ENCODE measurements at places on chromosomes 16 and 17.

- no peak for DNase-seq
These were observed 5.9 kb upstream of the HOXB13 start for GRCh38 chr17:48734333-48735061.

DNA sequence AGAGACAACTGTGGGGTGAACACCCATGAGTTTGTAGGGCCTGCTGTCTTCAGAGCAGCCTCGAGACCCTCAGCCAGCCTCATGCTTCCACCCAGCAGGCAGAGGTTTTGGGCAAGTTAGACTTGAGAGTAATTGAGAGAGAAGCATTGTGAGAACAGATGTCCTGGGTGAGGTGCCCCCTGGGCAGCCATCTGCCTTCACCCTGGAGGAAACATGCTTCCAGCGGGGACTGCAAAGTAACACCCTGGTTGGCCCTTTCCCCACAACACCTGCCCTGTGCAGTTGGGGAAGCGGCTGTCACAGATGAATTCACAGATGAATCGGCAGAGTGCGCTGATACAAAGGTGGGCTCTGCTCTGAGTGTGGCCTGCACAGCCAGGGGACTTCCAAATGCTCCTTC, 23.4 kb downstream of the ATPAF2 start:
- DNase-seq = peak; percentile 98

GRCh38 chr16:51440131-51440889, 289.2 kb upstream of the SALL1 start:
- DNase-seq = no peak

DNA sequence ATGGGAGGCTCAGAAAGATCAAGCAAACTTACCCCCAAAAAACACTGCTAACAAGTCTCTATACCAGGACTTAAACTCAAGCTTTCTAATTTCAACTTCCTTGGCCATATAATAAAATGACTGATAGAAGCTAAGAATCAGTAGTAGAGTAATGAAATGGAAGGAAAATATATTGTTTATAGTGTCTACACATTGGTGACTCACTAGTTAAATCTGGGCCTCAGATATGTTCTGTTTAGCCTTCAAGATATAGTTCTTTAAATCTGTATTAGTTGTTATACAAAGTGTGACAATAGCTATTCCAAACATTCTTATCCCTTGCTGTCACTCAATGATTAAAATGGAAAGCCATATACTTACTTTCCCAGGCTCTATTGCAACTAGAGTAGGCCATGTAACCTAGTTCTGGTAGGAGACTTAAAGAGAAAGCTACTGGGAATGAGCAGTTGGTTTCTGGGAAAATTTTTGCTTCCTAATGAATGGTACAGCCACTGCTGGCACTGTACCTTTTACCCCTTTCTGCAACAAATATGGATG, 18.3 kb downstream of the SSH2 start:
- DNase-seq = no peak

DNA sequence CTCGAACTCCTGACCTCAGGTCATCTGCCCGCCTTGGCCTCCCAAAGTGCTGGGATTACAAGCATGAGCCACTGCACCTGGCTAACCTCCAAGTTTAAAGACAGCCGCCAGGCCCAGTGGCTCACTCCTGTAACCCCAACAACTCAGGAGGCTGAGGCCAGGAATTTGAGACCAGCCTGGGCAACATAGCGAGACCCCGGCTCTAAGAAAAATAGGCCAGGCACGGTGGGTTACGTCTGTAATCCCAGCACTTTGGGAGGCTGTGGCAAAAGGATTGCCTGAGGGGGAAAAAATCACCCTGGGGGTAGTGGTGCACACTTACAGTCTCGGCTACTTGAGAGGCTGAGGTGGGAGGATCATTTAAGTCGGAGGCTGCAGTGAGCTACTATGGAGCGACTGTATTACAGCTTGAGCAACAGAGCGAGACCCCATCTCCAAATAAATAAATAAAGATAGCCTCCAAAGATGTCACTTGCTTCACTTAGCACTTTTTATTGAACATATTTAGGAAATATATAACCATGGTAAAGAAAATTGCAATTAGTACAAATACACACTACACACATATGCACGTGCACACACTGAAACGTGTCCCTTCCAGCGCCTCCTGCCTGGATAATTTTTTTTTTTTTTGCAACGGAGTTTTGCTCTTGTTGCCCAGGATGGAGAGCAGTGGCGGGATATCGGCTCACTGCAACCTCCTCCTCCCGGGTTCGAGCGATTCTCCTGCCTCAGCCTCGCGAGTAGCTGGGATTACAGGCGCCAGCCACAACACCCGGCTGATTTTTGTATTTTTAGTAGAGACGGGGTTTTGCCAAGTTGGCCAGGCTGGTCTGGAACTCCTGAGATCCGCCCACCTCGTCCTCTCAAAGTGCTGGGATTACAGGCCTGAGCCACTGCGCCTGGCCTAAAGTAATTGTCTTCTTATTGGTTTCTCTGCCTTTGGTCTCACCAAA, 1.4 kb upstream of the BCKDK start:
- DNase-seq = no peak

- DNase-seq = peak; percentile 85
These were observed at the start of gene IRX3 for GRCh38 chr16:54286366-54287130. Gene IRX3, minus strand, starts transcription at chr16:54286787. Its CDS starts 737 bp downstream, at chr16:54286050.

DNA sequence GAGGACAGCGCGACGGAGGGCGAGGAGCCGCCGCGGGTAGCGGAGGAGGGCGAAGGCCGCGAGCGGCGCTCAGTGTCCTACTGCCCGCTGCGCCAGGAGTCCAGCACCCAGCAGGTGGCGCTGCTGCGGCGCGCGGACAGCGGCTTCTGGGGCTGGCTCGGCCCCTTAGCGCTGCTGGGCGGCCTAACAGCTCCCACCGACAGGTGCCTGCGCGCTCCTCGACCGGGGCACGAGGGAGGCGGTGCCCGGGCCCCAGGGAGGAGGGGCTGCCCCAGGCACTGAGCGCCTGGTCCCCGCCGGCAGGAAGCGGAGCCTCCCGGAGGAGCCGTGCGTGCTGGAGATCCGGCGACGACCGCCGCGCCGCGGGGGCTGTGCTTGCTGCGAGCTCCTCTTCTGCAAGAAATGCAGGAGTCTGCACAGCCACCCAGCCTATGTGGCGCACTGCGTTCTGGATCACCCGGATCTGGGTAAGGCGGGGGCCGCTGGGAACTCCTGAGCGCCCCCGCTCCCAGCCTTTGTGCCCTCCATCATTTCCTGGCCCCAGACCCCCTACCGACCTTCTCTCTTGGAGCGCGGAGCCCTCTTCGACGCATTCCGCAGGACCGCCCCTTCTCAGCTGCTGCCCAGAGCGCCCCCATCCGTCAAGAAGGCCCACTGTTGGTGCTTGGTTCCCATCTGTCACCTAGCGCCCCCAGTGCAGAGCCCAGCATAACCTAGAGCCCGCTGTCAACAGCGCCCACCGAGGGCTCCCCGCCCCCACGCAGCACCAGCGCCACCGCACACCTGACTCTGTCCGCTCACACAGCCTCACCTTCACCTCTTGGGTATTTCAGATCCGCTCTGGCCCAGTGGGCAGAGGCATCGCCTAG, 3.7 kb downstream of the C17orf50 start:
- peak; percentile 89 for DNase-seq

DNA sequence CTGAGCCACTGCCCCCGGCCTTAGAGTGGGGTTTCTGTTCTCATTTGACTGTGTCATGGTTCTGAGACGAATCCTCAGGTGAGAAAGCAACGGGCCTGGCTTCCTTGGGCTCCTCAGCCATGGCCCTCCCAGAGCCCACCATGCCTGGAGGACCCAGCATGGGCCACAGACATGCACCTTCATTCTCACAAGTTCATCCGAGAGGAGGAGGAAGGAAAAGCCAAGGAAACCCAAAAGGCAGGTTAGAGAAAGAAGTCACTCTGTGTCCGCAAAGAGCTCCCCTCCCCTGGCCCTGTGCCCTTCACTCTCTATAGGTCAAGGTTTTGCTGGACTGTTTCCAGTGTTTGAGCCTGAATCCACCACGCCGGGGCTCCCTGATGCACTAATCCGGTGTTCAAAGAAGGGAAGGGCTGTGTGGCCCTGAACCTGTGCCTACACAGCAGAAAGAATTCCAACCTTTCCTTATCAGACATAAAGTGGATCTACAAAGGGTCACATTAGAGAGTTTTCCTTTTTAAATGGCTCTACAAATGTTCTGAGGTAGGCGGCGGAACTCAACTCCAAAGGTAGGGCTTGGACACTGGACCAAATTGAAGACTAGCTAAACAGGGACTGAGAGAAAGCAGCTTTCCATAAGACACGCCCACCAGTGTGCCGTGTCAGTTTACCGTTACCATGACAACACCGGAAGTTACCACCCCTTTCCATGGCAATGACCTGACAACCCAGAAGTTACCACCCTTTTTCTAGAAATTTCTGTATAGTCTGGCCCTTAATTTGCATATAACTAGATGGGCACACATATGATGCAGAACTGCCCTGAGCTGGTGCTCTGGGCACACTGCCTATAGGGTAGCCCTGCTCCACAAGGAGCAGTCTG, 15.9 kb upstream of the PECAM1 start:
- DNase-seq = no peak

DNA sequence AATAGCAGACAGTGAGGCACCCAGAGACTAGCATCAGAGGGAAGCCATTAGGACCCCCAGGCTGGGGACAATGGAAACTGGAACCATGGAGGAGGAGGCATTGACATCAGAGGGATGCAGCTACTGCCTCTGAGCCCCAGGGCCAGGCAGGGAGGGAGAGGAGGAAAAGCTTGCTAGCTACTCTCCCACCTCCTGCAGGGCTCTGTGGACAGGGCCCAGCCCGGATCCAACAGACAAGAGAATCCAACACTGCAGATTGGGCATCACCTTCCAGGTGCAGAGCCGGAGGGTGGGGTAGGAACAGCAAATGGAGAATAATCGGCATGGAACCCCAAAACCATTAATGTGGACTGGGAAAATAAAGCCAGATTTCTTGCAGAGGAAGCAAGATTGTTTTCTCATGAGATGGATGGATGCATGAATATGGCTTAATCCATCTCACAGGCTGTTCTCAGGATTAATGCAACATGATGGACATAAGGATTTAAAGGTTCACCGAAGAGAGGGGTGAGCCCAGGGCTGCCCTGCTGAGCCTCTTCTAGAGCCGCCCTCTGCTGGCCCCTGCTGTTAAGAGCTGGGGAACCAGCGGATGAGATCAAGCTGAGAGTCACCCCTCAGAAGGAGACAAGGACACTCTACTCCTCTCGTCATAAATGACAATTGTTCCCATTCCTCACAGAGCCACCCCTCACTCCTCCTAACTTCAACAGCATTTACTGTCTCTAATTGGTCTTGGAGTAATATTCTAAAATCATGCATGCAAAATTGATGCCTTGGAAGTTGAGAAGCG, 48.8 kb downstream of the DNAH3 start:
- no peak for DNase-seq

DNA sequence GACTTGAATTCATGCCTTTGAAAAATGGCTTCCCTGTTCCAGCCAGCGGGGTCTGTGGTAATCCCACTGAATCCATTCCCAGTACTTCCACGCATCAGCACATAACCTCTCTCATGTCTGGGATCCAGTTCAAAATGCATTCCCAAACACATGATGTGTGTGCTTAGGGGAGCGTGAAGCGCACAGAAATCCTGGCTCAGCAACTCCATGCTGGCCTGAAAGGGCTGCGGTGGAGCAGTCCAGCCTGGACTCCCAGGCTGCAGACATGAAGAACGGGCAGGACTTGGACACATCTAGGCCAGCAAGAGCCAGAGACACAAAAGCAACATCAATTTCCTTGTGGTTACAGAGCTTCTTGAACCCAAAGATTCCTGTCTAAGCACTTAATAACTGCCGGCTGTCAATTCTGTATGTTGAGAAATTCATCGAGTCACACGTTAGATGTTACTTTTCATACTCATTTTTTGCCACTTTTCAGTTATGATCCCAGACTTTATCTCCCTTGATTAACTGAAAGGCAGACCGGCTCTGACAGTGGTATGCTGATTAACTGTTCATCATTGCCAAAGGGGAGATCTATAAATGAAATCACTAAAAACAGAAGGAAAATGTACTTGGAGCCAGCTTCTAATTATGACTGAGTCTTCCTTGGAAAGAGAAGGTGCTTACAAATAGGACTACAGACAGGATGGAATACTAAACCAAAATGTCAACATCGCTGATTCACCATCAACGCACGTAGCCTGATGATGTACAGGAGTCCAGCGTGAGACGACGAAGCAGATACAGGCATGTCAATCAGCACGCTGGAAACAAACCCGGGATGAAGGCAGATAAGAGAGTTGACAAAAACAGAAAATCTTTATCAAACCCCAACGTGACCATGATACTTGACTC, 23.0 kb downstream of the NSMCE1 start:
- no peak for DNase-seq

DNA sequence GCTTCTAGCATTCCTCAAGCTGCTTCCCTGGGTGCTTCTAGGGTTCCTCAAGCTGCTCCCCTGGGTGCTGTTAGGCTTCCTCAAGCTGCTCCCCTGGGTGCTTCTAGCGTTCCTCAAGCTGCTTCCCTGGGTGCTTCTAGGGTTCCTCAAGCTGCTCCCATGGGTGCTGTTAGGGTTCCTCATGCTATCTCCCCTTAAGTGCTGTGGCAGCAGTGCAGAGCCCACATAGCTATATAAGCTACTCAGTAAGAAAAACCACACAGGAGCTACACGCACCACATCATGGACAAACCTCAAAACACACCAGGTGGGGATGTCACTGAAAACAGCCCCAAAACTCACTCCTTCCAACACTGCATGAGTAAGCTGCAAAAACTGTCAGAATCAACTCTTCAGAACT, 35.2 kb downstream of the ANKRD11 start:
- no peak for DNase-seq

DNA sequence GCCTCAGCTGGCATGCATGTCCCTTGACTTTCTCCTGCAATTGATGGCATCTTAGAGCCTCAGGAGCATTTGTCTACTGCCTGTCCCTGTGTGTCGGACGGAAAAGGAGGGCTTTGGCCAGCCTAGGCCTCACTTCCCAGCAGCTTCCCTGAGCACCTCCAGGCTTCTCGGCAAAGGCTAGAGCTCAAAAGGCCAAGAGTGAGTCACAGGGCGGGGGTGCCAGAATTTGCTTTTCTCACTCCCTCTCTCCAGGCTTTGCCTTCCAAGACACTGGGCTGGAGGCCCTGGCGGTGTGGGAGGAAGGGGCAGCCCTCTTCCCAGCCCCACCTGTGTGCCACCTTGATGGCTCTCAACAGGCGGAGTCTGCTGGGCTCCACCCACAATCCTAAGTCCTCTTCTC, 107.3 kb upstream of the MAF start:
- no peak for DNase-seq

GRCh38 chr16:55261301-55261700, 62.7 kb upstream of the IRX6 start:
- no peak for DNase-seq

DNA sequence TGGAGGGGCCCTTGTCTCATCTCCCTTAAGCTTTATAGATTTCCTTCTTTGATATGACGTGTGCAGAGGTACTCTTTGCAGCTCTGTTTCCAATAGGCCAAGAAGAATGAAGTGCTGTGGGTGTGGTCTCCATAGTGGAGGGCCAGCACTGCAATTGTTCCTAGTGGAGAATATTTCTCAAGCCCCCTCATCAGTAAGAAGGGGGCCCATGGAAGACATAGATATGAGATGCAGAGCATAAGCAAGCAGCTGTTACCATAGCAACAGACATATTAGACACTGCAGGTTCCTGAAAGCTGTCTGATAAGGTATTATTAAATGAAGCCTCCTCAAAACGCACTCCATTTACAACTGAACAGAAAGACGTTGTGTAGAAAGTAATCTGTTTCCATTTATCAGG, 240.7 kb downstream of the ZFHX3 start:
- no peak for DNase-seq

- no peak for DNase-seq
These were observed 45.4 kb upstream of the MEIOC start for GRCh38 chr17:44610871-44611270.

GRCh38 chr17:78488867-78489634, 88.1 kb downstream of the DNAH17 start:
- no peak for DNase-seq

- no peak for DNase-seq
These were observed 19.4 kb downstream of the GNA13 start for GRCh38 chr17:65037157-65037556.

- no peak for DNase-seq
These were observed 35.0 kb upstream of the ICAM2 start for GRCh38 chr17:64055183-64056142.

All from NCI-H2171 treated with DMSO at 0.1 percent for 48 hours (cell line).